ENCODE measurements at places on chromosomes 13 and 19.
A peak's percentile ranks its signal among the peaks of the same experiment; 100 is the strongest.

DNA sequence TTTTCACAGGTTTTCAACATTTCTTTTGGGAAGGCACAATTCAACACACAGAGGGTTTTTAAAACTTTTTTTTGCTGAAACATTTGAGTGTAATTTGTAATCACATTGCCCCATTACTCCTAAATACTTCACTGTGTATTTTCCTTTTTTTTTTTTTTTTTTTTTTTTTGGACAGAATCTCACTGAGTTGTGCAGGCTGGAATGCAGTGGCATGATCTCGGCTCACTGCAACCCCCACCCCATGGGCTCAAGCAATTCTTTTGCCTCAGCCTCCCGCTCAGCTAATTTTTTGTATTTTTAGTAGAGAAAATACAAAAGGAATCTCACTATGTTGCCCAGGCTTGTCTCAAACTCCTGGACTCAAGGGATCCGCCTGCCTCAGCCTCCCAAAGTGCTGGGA is 14.8 kb upstream of the DNAJC15 start:
- no peak for DNase-seq

- peak; percentile 72 for DNase-seq
Observed at GRCh38 chr19:47430041-47430802, 10.9 kb upstream of the MEIS3 start.

GRCh38 chr13:110291286-110291685 is 15.7 kb downstream of the COL4A1 start:
- no peak for DNase-seq

DNA sequence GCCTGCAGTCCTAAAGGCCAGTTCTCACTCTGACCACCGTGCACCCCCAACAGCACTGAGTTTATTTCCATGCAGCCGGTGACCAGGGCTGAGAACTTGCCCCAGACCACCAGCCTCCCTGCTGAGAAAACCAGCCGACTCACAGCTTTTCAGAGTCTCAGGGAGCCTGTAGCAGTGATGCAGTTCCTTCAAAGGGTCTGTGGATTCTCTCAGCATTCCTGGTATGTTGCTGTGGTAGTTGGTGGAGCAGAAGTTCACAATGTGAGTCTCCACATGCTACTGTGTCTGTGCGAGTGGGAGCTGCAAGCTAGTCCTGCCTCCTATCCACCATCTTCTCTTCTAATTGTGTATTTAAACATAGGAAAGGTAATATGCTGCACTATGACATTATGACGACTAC is 254.9 kb upstream of the KLF12 start:
- DNase-seq, result no peak

GRCh38 chr13:44300895-44301638 is 72.6 kb upstream of the SERP2 start:
- peak; percentile 55 for DNase-seq
